NAMALWA (cell line): ENCODE measurements at places on chromosomes 2 and 18.

GRCh38 chr2:218032336-218033171 is 29.8 kb upstream of the TNS1 start:
- DNase-seq: no peak

DNA sequence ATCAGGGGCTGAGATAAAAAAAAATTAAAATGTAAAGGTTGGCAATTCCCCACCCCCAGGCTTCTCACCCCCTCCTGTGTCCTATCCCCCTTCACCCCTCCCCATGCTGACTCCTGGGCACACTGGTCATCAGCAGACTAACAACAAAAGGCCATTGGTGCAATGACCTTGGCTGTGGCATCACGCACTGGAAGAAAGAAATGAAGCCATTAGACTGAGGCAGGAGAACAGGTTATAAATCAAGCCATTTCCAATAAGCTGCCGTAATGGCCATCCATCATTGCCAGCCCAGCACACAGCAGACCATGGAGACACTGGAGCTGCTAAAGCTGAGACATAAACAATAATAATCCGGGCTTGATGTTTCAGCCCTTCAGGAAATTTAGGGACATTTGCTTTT is 342.4 kb upstream of the ETAA1 start:
- no peak for DNase-seq

GRCh38 chr2:218043100-218043499 is 26.0 kb upstream of the RUFY4 start:
- DNase-seq: no peak

- no peak for DNase-seq
These were observed 34.6 kb downstream of the DIPK1C start for GRCh38 chr18:74422541-74422940.

GRCh38 chr2:46647041-46647440 is 167.7 kb downstream of the TMEM247 start:
- no peak for DNase-seq

- no peak for DNase-seq
These were observed 109.4 kb downstream of the BAZ2B start for GRCh38 chr2:159506764-159507440.
